Thoracic aorta (tissue), 2 donors: ENCODE measurements at places on chromosomes 1 and 21.

DNA sequence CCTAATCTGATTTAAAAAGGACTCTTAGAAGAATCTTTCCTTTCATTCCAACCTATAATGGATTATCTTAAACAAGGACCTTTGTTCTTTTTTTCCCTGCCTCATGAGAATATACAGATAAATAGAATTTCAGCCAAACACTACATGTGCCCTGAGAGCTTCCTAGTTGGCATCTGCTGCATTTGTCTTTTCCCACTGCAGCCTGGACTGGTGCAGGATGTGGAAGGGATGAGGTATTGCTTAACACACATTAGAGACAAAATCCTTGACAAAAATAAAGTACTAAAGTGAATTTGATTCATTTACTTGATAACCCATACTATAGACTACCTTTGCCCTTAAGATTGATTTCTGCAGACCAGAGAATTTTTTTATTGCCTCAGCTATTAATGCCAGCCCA lies 59.5 kb downstream of the PALMD start:
- DNase-seq: no peak

DNA sequence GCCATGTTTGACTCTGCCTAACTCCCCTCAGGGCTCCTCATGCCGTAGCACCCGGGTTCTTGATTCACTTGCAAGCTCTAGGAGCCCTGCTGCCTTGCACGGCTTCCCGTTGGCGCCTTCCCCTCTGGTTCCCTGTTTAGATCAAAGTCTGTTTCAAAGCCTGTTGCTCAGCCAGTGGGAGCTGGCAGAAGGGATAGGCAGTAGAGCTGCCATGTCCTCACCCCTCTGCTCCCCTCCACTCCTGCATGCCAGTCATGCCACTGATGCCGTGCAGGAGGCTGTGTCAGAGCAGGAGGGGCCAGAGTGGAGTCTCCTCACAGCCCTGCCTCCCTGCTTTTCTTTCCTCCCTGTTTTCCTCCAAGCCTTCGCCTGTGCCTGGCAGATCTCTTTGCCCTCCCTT lies 26.5 kb downstream of the HMGCS2 start:
- no peak for DNase-seq

GRCh38 chr1:198638441-198638840 lies 399 bp upstream of the PTPRC start:
- DNase-seq: no peak

GRCh38 chr1:30744060-30744756 lies 13.4 kb downstream of the LAPTM5 start:
- DNase-seq: no peak

DNA sequence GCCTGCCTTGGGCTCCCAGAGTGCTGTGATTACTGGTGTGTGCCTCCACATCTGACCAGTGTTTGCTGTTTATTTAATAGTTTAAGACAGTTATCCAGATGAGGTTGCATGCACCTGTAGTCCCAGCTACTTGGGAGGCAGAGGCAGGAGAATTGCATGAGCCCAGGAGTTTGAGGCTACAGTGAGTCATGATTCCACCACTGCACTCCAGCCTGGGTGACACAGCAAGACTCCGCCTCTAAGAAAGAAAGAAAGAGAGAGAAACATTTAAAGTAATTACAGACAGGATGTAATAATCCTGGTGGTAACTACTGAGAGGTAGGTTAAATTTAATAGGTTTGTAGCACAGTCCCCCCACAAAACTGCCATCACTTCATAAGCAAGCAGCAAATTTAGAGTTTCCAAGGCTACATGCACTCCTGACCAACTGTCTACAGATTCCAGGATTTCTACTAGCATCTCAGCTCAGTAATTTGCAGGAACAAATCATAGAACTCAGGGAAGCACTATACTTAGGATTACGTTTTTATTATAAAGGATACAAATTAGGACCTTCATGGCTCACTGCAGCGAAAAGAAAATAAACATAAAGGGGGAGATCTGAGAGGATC lies 89.6 kb downstream of the PKN2 start:
- no peak for DNase-seq

DNA sequence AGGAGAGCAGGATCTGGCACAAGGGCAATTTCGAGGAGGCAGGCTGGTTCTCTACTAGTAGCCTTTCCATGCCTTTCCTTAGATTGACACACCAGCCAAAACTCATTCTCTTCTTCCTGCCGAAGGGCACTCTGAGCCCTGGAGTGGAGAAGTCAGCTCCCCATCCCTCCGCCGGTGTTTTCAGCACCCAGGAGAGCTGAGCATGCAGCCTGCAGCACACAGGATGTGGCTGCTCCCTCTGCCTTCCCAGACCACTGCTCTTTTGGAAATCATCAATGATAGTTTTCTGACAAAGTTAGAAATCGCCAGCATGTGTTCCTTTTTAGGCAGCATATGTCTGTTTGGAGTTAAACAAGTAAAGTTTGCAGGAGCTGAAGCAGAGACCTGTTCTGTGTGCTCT lies 11.7 kb downstream of the RNU5D-1 start:
- no peak for DNase-seq

DNA sequence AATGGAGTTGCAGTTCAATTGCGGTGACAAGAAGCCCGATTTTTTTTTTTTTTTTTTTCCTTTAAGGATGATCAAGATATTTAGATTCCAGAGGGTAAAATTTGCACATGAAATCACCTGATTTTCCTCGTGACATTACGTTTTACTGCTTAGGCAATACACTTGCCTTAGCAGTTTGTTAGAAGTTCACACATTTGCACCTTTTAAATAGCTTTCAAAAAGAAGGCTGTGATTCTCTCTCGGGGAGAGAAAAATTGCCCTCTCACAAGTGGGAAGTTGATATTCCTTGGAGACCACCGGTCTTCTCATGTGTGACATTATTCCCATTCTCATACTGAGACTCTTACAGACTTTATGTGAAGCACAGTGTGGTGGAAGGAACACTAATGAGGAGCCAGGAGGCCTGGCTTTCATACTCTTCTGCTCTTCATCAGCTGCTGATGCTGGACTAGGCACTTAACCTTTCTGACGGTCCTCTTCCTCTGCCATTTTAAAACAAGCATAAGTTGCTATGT lies 69.8 kb upstream of the HSPA13 start:
- DNase-seq: no peak

GRCh38 chr1:213035573-213035972 lies 15.5 kb upstream of the RPS6KC1 start:
- no peak for DNase-seq

GRCh38 chr1:50426702-50427085 lies 3.5 kb upstream of the DMRTA2 start:
- DNase-seq: no peak

GRCh38 chr1:117759535-117759934 lies 153.7 kb downstream of the TENT5C start:
- DNase-seq: no peak

GRCh38 chr1:34987018-34987417 lies 1.9 kb upstream of the TMEM35B start:
- DNase-seq: no peak

DNA sequence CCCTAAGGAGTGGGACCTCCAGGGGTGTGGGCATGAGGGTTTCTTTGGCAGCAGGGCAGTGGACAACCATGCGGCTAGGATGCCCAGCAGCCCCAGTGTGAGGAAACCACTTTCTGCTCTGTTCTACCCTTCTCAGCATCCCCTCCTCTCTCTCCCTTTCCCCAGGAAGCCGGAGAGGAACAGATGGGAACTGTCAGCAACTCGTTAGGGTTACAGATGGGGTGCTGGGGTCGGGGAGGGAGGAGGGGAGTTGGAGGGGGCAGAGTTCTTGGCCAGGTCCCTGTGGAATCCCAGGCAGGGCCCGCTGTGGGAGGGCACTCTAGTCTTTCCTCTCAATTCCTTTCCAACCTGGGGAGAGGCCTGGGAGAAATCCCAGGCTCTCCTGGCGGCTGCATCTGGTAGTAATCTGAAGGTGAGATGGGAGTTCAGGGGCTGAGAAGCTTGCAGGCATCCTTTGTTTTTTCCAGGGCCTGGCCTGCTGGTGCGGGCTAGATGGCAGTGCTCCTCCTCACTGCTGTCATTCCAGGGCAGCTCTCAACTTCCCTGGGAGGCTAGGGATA lies 93.9 kb upstream of the CSF3R start:
- DNase-seq: no peak

DNA sequence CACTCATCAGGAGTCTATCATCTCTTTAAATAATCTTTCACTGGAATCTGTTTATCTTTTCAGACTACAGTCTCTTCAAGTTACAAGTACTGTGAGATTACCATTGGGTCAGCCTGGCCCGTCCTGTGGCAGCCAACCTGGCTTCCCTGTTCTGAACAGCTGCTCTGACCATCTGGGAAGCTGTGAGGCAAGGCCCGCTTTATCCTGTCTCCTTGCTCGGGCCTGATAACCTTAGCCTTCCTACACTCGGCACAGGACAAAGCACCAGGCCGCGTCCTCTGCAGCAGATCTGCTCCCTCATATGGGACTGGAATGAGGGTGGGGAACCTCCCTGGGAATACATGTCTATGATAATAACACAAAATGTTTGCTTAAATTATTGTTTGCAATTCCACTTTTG lies 113.3 kb downstream of the PTPN14 start:
- DNase-seq: no peak

GRCh38 chr1:118304722-118305359 lies 119.8 kb upstream of the SPAG17 start:
- DNase-seq: no peak

DNA sequence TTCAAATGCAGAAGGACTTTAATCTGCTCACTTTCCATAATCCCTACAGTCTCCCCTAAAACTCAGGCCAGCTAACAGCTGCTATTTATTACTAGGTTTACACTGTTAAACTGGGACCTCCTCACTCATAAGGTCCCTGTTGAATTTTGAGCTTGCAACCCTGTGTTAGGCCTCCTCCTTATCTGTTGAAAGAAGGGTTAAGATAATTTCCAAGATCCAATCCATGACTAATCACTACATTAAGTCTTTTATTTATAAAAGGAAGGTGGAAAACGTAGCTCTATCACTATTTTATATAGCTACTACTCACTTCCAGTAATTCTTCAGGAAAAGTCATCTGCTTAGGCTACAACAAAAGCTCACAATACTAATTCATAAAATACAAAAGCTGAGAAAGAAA lies 79.5 kb downstream of the EVI5 start:
- DNase-seq: no peak

DNA sequence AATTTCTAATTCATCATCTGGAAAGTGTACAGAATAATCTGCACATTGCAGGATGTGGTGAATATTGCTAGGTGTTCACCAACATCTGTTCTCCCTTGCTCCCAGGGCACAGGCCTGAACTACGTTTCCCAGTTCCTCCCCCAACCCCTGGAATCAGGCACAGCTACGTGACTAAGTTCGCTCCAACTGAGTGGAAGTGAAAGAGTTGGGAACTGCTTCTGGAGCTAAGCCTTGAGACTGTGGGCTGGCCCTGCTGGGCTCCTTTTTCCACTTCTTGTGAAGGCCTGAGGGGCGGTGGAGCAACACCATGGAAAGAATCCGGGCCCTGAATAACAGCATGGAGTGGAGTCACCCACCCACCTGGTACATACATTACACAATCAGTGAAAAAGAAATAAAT lies 534.6 kb downstream of the SMYD3 start:
- DNase-seq: no peak

GRCh38 chr1:218459450-218459849 lies 114.3 kb downstream of the TGFB2 start:
- no peak for DNase-seq

DNA sequence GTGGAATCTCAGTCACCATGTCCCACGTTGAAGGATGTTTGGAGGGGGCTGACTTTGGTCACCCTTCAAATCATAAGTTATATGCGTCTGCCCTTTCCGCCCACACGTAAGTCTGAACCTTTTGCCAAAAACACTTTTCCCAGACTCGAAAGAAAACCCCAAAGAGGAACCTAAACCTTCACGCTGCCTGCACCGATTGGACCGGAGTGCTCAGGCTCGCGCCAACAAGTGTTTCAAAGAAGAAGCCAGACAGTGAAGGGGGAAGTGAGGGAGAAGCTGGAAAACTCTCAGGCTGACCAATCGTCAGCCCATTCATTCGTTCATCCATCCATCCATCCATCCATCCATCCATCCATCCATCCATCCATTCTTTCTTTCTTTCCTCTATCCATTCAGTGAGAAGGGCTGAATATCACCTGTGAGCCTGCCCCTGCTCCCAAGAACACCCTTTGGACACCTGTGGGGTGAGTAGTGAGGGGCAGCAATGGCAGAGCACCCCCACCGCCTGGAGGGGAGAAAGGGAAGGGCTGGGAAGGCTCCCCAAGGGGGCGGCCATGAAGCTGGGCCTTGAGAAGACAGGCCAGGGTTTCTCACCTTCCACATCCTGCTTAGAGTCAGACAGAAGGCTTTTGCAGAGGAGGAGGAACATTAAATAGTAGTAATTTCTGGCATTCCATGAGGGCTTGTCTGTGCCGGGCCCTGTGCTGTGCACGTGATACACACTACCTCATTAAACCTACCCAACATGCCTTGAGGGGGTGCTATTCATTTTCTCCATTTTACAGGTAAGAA lies 27.1 kb upstream of the RUNX3 start:
- no peak for DNase-seq

DNA sequence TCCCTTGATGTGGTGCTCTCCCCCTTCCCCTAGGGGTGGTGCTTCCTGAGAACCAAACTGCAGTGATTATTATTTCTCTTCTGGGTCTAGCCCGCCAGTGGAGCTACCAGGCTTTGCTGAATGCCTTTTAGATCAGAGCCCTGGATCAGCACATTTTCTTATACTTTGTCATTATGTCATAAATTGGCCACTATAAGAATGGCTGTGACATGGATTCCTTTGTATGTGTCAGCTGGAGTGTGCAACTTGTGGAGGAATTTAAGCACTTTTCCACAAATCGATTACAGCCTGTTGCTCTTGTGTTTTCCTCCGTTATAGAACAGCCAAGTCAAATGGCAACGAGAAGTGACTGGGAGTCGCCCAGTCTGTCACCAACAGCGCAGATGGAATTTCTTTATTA lies 273.3 kb downstream of the DUSP10 start:
- no peak for DNase-seq
